RCC 7860 (cell line): ENCODE measurements at places on chromosomes 4 and X.

DNA sequence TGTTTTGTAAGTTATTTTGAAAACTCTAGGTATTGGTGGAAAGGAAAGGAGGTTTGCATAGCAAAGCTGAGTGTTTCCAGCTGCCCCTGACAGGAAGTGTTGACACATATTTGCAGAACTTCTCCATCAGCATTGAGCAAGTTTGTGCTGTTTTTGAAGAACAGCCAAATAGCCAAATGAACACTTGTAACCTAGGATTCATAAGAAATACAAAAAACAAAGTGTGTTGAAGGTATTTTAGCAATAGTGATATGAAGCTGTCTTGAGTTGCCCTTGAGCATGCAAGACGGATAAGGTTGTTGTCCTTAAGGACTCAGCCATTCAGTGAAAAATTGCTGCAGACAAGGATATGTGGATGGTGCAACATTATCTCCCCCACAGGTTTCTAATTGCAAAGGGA, 68.3 kb upstream of the PGM2 start:
- DNase-seq, result no peak

GRCh38 chrX:153319295-153320046, 2.1 kb downstream of the PNMA6F start:
- no peak for DNase-seq

DNA sequence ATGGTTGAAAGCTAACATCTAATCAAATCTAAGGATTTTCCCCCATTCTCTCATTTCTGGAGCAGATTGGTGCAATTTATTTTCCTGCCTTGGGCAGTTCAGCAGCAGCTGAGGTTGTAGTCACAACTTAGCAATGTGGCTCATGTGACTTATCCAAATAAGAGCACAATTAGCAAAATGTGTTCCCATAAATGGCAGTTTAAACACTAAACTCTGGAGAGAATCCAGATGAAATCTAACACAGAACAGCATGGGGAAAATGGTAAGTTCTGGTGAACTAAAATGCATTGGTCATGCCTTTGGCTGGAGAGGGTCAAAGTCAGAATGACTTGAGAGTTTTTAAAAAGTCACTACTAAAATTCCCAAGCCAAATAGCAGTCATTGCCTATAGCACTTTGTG, 422.6 kb upstream of the DIPK2B start:
- peak; percentile 3 for DNase-seq

- DNase-seq, result peak; percentile 11
These were observed 163.9 kb downstream of the KDR start for GRCh38 chr4:54961357-54961975.

- DNase-seq, result no peak
These were observed 103.5 kb upstream of the PPARGC1A start for GRCh38 chr4:23993373-23993772.

DNA sequence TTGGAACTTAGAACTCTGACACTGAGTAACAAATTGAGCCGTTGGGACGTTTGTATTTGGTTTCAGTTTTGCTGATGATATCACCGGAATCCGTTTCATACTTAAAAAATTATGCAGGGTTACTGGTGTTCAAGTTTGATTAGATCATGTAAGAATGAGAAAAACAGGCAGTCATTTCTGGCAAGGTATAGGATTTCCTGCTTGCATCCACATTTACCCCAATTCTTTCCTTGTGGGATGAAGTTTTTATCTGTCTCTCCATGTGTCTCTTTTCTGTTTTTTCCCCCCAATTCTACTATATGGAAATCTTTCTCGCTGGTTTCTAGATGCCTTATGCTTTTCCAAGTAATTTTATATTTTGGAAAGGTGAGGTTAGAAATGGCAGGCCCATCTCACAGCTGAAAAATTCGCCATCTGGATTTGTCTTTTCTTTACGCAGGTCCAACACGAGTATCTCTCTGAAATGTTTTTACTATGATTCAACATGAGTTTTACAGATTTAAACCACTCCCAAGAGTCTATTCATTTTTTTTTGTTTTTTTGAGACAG, 197.9 kb downstream of the SHOX start:
- DNase-seq, result no peak

- no peak for DNase-seq
These were observed 222.6 kb upstream of the INTU start for GRCh38 chr4:127410201-127410600.

GRCh38 chr4:107615809-107616208, 104.2 kb downstream of the PAPSS1 start:
- DNase-seq, result no peak

DNA sequence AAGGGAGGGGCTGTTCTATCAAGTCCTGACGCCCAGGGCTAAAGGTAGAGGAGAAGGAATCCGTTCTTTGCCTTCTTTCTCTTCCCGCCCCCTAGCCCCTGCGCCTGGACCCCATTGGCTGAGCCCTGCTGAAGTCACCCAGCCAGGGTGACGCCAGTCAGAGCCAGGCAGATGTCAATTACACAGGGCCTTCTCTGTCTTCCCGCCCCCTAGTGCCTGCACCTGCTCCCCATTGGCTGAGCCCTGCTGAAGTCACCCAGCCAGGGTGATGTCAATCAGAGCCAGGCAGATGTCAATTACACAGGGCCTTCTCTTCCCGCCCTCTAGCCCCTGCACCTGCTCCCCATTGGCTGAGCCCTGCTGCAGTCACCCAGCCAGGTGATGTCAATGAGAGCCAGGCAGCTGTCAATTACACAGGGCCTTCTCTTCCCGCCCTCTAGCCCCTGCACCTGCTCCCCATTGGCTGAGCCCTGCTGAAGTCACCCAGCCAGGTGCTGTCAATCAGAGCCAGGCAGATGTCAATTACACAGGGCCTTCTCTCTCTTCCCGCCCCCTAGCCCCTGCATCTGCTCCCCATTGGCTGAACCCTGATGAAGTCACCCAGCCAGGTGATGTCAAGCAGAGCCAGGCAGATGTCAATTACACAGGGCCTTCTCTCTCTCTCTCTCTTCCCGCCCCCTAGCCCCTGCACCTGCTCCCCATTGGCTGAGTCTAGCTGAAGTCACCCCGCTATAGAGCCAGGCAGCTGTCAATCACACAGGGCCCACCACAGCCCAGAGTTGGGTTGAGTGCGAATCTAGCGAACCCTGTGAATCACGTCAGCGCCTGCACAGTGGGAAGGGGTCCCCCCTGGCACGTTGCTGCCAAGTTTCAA, 46.4 kb downstream of the ASMT start:
- no peak for DNase-seq

DNA sequence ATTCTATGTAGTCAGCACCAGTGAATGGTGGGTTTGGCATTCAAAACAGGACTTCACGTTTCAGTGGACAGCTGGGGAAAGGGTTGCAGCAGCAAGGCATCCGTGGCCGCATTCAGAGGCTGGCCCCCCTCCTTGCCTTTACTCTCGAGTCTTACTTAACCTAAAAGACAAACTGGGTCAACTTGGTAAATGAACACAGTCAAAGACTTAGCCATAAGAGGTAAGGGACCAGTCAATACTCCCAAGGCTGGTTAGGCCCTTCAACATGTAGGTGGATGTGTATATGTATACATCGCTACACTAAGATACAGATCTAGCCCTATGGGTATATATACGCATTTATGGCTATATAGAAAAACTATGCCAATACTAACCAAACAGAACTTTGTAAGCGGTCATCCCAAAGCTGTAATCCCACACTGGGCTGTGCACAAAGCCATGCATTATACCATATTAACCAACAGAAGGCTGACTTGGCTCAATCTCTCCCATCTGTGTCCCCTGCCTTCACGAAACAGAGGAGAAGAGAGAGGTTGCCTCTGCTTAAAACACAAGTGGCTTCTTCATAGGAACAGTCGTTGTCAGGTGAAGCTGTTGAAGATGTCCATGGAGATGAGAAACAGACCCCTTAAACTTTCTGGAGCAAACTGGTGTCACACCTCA, 61.9 kb downstream of the TSC22D3 start:
- no peak for DNase-seq
